ENCODE measurements at places on chromosomes 12 and 14. TPM values are rescaled to one million over a fixed set of nuclear protein-coding genes. Genes with fewer than 3 reads are reported as not detected.

DNA sequence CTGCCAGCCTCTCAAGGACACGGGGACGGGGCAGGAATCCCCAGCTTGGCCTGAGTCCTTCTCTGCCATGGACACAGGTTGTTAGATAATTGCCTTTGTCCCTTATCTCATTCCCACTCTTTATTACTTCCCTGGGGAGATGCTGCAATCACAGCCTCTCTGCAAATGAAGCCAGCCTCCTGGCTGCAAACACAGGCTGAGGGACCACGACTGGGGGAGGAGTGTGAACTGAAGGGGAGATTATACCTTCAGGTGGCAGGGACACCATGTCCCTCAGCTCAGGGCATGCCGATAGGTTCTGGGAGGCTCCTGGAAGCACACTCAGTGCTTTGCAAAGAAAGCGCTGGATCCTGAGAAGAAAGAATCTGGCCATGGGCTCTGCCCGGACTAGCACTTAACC, 16.1 kb upstream of the CHGA start:
- DNase-seq, result no peak

- no peak for DNase-seq
Measured at GRCh38 chr14:65805113-65805473, 392.6 kb downstream of the FUT8 start.

GRCh38 chr14:66758031-66758613, 250.2 kb downstream of the GPHN start:
- DNase-seq, result no peak

The GALNT4 gene
- 3.6 TPM for total RNA-seq

The TMEM117 gene
- 20.0 TPM for total RNA-seq

DNA sequence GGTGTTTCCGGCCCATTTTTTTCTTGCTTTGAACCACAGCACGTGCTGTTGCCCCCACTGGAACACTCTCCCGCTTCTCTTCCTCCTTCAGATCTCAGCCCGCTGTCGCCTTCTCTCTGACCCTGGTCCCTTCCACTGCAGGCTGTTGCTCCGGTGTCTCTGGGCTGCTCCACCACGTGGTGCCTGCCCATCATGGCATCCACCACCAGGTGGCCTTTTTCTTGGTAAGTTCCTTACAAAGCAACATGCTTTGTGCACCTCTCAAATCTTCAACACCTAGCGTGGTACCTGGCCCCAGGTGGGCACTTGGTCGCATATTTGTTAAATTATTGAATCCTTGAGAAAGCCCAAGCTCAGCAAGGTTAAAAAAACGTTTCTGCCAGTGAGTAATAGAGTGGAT, 19.1 kb downstream of the TUNAR start:
- no peak for DNase-seq

DNA sequence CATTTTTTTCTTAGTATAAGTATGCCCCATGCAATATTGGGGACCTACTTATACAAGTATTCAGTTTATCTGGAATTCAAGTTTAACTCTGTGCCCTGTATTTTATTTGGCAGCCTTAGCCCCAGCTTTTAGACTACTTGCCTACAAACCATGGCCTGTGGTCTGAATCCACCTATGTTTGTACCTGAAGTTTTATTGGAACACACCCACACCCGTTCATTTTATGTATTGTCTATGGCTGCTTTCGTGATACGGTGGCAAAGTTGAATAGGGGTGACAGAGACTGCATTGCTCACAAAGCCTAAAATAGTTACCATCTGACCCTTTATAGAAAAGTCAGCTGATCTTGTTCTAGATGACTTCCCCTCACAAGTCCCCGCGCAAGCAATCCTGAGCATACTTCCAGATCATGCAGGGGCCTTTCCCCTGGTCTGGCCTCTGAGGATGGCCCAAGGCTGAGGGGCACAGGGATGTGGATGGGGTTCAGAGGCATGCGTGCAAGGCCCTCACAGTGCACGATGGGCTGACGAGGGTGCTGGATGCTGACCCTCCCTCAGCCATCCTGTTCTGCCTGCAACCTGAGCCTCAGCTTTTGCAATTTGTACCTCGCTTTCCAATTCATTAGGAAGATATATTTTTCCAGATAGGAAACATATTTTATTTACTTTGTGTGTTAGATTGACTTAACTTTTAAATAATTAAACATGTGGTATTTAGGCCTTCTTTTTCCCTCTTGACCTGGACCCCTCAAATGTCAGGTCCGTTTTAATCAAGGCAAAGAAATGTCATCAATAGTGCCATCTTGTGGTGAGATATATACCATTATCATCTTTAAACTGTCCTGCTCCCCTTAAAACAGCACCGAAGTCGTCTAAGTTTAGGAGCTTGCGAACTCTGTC, 527.3 kb upstream of the CCDC196 start:
- DNase-seq, result peak; percentile 65

- DNase-seq, result no peak
Measured at GRCh38 chr12:22625762-22626294, 857 bp downstream of the ETNK1 start.
